ENCODE measurements at places on chromosomes 1 and 21.

DNA sequence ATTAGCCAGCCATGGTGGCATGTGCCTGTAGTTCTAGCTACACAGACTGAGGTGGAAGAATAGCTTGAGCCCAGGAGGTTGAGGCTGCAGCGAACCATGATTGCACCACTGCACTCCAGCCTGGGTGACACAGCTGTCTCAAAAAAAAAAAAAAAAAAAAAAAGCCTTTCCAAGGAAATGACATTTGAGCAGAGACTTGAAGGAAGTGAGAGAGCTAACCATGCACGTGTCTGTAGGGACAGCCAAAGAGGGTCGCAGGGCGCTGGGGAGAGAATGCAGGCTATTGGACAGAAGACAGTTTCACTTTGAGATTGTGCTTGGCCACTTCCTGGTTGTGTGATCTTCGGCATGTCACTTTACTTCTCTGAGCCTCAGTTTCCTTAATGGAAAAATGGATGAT, 6.8 kb downstream of the HCRTR1 start:
- DNase-seq = no peak

GRCh38 chr1:113429461-113430153, 39.3 kb downstream of the MAGI3 start:
- DNase-seq = no peak

DNA sequence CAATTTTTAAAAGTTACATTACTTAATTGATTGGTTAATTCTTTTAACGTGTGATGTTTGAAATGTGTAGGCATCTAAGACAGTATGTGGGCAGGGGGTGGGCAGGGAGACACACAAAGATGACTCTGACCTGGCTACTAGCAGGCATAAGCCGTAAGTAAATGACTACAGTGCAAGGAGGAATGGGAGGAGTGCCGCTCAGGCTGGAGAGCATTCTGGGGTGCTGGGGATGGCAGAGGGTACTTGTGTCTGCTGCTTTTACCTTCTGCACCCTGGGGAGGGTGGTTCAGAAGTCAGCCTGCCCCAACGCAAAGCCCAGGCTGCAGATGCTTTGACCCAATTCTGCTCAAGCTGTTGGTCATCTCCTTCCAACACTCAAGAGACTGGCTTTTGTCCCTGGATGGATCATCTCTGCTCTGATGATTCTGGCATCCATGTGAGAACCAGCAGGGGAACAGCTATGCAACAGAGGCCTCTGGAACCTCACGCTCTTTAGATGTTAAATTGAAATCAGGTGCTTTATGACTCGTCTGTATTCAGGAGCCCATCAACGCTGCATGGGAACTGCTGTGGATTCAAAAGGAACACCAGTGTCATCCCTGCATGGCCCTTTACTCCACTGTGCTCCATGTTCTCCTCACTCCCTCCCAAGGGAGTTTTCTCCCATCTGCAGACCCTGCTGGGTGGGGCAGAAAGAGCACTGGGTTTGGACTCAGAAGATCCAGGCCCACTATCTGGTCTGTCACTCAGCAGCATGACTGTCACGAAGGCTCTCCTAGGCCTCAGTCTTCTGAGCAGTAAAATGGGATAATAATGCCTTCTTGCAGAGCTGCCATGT, 78.8 kb downstream of the FAM78B start:
- no peak for DNase-seq

- no peak for DNase-seq
Measured at GRCh38 chr1:24373710-24374109, 39.9 kb downstream of the STPG1 start.

DNA sequence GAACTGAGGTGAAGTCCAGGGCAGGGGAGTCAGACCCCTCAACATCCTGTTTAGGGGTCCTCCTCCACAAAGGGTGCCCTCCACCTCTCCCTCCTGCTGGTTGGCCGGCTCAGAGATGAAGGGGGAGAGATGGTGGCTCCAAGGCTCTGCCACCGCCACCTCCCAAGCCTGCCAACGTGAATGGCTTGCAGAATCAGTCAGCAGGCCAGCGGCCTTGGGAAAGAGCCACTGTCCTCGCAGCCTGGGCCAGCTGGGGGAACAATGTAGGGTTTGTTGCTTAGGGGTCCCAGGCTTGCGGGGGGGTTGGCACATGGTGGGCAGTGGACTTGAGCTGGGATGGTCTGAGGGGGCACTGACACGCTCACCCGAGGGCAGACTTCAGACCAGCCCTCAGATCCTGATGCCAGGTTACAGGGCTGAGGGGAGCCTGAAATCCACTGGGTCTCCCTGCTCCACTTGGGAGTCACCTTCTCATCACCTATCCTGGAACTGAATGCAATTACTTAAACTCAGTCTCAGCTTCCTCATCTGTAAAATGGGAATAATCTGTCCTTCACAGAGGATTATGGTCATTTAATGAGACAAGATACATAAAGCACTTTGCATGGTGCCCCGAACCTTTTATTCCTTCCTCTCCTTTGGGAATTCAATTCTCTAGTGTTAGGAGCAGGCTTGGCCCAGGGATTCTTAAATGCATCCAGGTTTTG, 8.3 kb downstream of the GPR37L1 start:
- DNase-seq = no peak

DNA sequence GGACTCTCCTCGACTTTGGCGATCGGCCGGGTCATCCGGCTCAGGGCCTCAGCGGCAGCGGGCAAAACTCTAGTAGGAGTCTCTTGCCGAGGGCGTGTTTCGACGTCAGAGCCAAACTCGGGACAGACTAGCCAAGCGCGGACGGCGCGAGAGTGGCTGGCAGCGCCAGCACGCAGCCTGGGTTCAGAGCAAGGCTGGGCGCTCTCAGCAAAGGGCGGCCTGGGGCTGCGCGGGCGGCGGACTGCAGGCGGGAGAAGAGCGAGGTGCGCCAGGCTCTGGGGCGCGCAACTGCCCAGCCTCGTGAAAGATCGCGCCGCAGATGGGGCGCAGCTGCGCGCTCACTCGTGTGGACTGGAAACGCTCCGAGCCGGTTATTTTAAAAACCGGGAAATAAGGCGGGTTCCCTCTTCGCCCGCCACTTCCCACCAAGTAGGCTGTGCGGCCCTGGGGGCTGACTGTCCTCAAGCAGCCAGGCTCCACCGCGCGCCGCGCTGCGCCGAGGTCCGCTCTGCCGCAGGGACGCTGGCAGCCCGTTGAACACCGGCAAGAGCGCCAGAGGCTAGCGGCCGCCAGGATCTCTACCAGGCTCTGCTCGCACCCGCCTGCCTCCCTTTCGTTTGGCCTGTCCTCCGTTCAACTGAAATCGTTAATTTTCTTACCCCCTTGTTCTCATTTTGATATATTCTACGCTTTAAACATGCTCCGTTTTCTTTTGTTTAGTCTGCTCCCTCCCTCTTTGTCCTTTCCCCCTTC, 2.4 kb downstream of the ALX3 start:
- no peak for DNase-seq

- no peak for DNase-seq
Measured at GRCh38 chr21:45993210-45994085, 11.9 kb downstream of the COL6A1 start.

GRCh38 chr1:207397525-207397926, 56.6 kb upstream of the CR2 start:
- no peak for DNase-seq

DNA sequence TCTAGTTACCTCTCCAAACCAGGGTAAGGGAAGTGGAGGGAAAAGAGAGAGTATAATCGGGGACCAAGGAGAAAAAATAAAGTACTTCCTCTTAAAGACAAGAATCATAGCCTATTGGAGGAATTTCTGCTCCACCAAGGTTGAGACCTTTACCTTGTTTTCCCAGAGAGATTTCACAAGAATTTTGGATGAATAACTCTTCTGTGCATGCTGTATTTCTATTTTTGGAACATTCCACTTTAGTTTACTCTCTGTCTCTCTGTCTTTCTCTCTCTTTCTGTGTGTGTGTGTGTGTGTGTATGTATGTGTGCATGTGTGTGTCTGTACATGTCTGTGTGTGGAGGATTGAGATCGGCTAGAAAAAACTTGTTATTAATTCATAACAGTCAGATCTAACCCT, 318.4 kb upstream of the RGS18 start:
- DNase-seq = no peak

DNA sequence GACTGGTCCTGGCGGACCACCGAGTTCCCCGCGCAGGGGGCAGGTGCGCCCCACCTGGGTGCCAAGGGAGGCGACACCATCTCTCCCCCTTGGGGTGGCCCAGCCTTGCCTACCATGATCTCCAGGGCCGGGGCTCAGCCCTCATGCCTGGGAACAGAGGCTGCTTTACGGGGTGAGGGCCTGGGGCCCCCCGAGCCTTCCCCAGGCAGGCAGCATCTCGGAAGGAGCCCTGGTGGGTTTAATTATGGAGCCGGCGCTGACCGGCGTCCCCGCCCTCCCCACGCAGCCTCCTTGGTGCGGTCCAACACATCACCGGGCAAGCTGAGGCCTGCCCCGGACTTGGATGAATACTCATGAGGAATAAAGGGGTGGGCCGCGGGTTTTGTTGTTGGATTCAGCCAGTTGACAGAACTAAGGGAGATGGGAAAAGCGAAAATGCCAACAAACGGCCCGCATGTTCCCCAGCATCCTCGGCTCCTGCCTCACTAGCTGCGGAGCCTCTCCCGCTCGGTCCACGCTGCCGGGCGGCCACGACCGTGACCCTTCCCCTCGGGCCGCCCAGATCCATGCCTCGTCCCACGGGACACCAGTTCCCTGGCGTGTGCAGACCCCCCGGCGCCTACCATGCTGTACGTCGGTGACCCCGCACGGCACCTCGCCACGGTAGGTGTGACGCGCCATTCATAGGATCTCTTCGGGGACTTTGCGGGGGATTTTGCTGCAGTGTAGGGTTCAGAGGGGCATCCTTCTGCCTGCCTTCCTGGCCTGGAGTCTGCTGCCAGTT, 38.2 kb downstream of the TP73 start:
- no peak for DNase-seq

DNA sequence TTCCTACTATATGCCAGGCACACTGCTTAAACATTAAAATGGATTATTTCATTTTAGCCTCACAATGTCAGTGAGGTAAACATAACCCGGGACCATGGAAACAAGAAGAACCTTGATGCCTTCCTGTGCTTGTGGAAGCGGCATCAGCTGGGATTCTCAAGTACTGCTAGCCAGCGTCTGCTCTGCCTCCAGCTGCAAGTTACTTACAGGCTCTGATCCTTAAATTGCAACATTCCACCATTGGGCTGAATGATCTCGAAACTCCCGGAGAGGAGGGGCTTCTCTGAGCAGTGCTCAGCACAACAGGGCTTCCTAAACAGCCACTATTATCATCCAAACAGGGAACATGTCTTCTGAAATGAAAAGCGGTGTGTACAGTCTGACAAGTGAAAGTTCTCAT, 6.7 kb upstream of the MAN1C1 start:
- DNase-seq = no peak

DNA sequence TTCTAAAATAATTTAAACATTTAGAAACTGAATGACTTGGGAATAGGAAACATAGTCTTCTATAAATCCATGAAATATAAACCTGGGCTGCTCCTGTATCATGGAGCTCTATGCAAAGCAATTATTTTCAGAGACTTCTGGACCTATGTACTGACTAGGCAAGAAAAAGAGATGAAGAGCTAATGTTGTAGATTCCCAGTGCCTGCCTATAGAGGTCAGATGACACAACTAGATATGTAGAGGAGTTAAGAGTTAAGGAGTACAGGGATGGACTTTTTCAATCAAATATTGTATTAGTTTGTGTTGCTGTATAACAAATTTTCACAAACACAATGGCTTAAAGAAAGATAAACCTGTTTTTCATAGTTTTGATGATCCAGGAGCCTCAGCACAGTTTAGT, 1434.5 kb downstream of the KCNT2 start:
- no peak for DNase-seq

- DNase-seq = no peak
Measured at GRCh38 chr1:202023001-202023433, 12.6 kb downstream of the ELF3 start.

- DNase-seq = no peak
Measured at GRCh38 chr1:202781180-202781579, 27.0 kb downstream of the KDM5B start.

GRCh38 chr1:19348441-19349198, 36.5 kb downstream of the SLC66A1 start:
- no peak for DNase-seq

GRCh38 chr21:43944078-43944633, 68.0 kb upstream of the TRAPPC10 start:
- DNase-seq = no peak

DNA sequence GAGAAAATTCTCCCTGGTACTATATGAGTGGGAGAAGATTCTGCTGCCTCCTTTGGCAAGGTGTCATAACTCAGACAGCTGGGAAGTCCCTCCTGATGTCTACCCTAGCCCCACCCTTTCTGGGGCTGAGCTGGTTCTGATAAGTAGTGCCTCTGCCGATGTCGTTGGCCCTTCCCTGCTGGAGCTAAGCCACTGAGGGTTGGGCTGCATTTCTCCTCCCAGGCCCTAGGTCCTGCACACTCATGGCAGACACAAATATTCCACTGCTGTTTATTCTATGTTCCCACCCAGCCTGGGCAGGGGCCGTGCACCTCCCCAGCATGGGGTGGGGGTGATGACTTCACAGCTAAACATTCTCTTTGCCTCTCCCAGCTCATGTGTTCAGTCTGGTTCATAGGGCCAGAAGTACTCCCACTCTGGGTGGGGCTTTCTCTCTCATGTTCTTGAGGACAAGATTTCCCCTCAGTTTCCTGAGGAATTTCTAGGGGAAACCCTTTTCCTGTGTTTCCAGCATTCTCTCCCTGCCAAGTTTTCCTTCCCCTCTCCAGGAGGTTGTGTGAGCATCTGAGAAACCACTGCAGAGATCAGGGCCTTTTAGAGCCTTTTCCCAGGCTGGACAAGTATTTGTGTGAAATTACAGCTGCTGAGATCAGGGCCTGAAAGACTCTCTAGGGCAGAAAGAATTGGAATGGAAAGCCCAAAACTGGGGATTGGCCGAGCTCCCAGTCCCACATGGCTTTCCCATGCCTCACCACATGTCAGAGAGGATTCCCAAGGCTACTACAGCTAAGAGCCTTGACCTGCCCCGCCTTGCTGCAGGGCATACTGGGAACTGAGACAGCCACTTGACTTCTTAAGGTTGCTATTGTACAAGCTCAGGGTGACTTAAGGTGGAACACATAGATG, 66.2 kb downstream of the ATP2B4 start:
- no peak for DNase-seq

DNA sequence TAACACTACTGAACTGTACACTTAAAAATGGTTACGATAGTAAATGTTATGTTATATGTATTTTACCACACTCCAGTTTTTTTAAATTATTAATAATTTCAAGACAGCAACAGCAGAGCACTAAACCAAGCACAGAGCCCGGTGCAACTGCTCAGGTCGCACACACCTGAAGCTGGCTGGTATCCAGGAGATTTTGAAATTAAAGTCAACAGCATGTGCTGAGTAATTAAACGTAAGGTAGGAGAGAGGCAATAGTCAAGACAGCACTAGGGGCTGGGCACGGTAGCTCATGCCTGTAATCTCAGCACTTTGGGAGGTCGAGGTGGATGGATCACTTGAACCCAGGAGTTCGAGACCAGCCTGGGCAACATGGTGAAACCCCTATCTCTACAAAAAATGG, 35.1 kb upstream of the SLC30A10 start:
- no peak for DNase-seq

GRCh38 chr1:43912607-43913006, 21.0 kb upstream of the ARTN start:
- no peak for DNase-seq

- DNase-seq = no peak
Measured at GRCh38 chr1:110676970-110677369, 2.2 kb upstream of the KCNA3 start.
